ENCODE measurements at places on chromosomes 13 and 19.

GRCh38 chr13:30804474-30804873, 69.1 kb downstream of the ALOX5AP start:
- DNase-seq: no peak

GRCh38 chr19:7505682-7506384, 10.1 kb upstream of the ZNF358 start:
- no peak for DNase-seq

- DNase-seq: peak; percentile 10
Measured at GRCh38 chr13:42073683-42074082, 25.2 kb downstream of the DGKH start.

DNA sequence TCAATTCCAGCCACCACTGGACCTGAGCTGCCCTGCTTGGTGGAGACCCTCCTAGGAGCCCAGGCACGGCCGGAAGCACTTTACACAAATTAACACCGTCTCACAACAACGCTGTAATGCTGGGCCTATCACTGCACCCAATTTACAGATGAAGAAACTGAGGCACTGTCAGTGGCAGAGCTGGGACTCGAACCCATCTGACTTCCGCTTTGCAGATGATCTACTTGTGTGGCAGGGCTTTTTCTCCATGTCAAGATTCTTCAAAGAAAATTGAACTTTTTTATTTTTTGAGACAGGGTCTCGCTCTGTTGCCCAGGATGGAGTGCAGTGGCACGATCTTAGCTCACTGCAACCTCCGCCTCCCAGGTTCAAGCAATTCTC, 33.8 kb downstream of the ZFR2 start:
- DNase-seq: no peak

DNA sequence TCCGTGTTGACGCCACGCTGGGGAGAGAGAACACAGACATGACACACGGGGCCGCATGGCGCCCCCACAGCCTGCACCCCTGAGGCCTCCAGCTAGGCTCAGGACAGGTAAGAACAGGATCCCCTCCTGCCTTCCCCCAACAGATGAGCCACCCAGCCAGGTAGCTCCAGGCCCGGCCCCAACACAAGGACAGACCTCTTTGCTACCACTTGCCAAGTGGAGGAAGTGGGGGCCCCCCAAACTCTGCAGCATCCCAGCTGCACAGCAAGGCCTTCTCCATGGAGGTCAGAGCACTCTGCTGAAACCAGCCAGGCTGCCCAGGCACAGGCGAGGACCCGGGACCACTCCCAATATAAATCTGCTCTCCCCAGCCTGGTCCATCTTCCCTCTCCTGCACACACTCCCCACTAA, 31.5 kb downstream of the PEPD start:
- DNase-seq: no peak

- DNase-seq: peak; percentile 78
Measured at GRCh38 chr19:48290401-48290770, 20.5 kb downstream of the ZNF114 start.

DNA sequence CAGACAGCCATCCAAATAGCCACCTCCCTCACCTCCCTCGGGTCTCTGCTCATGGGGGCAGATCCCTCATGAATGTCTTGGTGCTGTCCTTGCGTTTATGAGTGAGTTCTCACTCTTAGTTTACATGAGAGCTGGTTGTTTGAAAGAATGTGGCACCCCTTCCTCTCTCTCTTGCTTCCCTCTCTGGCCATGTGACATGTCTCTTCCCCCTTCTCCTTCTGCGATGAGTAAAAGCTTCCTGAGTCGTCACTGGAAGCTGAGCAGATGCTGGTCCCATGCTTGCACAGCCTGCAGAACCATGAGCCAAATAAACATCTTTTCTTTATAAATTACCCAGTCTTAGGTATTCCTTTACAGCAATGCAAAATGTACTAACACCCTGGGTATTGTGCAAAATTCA, 208.7 kb downstream of the LACC1 start:
- no peak for DNase-seq

- DNase-seq: no peak
Measured at GRCh38 chr19:12450844-12451243, 10.0 kb upstream of the ZNF443 start.

DNA sequence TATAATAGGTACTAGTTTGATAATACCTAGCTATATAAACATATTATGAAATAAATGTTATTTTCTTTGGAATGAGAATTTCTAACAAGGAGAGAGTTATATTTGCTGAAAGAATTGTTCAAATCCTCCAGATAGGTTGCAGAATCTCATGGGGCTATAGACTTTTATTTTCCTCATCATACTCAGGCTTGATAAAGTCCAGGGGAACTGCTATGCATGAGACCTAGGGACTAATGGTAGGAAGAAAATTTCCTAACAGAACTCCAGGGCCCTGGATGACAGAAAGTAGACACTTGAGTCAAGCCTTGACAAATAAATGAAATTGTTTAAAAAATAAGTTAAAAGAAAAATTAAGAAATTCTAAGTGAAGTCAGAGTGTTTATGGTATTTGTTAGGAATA, 138.5 kb upstream of the DACH1 start:
- no peak for DNase-seq

- DNase-seq: no peak
Measured at GRCh38 chr13:45315520-45316167, 25.3 kb downstream of the TPT1 start.

DNA sequence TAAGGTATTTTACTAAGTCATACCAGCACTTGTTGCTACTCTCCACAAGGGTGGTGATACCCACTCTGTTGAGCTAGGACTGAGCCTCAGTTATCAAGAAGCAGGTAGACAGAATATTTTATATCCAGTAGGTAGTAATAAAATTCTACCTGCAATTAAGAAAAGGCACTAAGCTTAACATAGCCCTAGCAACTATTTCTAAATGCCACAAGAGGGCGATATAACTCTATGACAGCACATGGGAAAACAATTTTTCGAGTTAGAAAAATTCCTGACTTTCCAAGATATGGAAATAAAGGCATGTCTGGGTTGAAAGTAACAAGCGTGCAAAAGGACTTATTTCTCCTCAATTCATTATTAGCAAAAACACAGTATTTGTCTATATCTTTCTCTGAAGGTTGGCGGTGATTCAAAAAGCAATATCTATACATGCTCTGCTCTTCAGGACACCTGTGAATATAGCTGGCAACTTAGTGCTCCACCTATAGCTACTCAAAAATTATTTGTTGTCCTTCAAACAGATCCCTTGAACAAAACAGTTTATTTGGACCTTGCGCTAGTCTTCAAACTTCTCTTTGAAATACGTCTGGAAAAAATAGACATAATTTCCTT, 14.7 kb downstream of the CCDC169 start:
- DNase-seq: peak; percentile 27

- DNase-seq: peak; percentile 59
Measured at GRCh38 chr19:47391510-47392223, 27.7 kb downstream of the MEIS3 start.

DNA sequence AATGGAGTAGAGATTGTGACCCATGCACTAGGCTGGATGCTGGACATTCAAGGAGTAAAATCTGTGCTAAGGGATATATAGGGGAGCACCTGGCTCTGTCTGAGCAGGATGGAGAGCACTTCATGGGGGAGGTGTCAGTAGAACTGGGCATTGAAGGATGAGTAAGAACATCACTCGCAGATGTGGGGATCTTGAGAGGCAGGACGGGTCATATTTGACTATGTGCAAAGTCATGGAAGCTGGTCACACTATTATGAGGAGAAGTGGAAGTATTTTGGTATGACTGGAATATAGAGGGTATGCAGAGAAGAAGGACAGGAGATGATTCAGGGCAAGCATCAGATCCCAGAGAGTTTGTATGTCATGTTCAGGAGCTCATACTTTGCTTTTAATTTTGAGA, 62.9 kb upstream of the PCDH8 start:
- DNase-seq: no peak

- DNase-seq: no peak
Measured at GRCh38 chr19:46608581-46609345, 7.6 kb downstream of the CALM3 start.

- no peak for DNase-seq
Measured at GRCh38 chr13:91151921-91152320, 195.6 kb upstream of the MIR17HG start.

DNA sequence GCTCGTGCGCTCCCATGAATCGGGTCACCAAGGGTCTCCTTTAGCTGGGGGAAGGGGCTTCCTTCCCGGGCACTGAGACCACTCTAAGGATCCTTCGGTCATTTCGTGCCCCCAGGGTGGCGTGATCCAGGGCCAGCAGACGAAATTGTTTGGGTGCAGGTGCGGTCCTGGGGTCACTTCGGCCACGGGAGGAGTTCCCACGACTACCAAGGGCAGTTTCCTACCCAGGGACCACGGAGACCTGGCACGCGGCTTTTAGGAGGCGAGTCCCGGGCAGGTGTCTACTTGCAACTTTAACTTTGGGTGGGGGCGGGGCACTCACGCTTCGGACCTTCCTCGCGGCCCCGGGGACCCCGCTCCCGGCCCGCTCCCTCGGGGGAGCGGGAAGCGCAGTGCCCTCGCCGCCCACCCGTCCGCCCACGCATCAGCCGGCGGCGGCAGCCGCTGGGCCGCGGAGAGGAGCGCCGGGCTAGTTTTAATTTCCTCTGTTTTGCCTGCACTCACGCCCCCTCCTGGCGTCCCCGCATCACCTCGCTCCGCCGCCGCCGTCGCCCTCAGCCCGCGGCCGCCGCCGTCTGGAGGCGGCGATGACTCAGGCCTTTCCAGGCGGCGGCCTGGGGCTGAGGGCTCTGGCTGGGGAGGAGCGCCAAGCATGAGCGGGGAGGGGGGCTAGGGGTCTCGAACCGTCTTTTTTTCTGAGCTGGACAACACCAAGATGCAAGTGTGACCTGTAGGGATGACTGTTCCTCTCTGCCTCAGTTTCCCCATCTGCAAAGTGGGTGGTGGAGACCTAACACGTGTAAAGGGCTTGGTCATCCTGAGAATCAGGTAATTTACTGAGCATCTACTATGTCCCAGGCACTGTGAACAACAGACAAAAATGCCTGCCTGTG, 21.8 kb downstream of the OLFM2 start:
- peak; percentile 86 for DNase-seq

DNA sequence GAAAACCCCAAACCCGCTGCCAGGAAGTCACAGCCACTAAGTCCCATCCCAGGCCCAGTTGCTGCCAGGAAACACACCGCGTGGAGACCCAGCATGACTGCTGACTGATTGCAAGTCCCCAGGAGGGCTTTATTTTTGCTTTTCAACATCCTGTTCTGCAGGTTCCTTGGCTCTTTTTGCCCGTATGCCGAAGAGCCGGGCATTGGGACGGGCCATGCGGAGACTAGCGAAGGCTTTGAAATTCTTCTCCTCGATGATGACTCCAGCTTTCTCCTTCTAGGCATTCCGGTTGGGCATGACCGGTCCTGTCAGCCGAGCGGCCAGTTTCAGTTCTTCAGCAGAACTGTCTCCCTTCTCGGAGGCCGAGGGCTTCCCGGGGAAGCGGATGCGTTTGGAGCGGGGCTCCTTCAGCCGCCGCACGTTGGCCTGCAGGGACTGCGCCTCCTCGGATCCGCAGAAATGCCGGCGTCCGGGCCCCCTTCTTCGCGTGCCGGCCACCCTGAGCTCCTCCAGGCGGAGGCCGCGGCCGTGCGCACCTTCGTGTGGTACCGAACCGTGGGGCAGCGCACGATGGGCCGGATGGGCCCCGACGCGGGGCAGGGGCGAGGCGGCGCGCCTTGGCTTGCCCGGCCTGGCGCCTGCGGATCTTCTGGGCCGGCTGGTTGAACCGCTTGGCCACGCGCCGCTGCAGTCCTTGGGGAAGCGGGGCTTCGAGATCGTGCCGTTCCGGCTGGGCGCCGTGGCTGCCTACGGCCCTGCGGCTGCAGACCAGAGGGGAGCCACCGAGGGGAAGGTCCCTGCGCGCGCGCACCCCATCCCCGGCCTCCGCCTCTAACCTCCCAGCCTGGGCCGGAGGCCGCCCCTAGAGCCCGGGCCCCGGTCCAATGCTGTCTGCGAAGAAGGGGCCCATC, 15.2 kb downstream of the ZSCAN5C start:
- peak; percentile 16 for DNase-seq

GRCh38 chr13:40406405-40407120, 259.9 kb downstream of the FOXO1 start:
- peak; percentile 54 for DNase-seq

- no peak for DNase-seq
Measured at GRCh38 chr13:74726206-74726605, 592.0 kb upstream of the KLF12 start.

- DNase-seq: peak; percentile 51
Measured at GRCh38 chr13:46288570-46289259, 77.0 kb downstream of the LRRC63 start.

GRCh38 chr19:19105365-19106055, 32.8 kb downstream of the TMEM161A start:
- DNase-seq: peak; percentile 66

DNA sequence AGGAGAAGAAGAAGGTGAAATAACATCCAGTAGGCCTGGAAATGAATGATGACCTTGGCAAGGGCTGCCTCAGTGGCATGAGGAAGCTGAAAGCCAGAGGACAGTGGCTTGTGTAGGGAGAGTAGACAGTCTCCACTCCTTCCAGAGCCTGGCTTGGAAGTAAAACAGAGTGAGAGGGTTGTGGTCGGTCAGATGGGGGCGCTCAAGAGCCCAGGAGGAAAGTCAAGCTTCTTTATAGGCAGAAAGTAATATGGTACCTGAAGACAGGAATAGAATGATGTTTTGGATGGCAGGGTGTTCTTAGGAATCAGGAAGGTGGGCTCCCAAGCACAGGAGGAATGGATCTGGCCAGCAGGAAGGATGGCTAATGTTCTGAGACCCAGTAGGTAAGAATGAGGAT, 75.1 kb upstream of the TSC22D1 start:
- no peak for DNase-seq

- DNase-seq: no peak
Measured at GRCh38 chr19:38015216-38015615, 108.2 kb downstream of the SIPA1L3 start.

Data from fibroblast of skin of right quadriceps (primary cell).